GM12892 (cell line): ENCODE measurements at places on chromosomes 7 and 10.

GRCh38 chr7:25580141-25580540, 351.9 kb upstream of the NPVF start:
- no peak for DNase-seq

DNA sequence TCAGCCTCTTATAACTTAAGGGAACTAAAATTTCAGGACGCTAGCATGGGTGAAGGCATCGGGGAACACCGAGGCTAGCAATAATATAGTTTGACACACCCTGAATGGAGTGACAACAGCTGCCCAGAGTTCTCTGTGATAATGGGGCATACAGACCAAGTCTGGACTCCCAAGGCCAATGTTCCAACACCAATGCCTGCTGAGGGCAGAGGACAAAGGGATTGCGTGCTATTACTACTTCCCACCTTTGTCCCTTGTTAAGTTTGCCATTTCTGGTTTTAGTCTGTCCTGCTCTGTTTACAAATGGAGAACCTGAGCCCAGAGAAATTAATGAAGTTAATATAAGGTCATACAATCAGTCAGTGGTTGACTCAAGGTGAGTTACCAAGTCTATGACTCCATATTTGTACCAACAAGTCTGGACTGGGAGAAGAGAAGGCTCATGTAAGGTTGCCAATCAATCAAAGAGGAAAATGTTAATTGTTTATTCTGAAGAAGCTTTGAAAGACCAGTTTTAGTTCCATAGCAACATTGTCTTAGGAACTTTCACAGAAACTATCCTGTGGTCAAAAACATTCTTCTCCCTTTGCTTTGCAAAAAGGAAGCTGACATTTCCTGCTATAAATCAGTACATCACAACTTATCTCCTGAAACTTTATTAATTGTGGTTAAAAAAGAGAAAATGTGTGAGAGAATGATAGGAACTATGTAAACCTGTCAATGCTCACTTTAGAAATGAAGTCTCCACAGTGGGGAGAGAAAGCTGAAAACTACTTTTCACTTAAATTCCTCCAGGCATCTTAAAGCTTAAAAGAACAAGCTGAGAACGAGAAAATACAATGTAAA, 74.5 kb downstream of the CCDC6 start:
- DNase-seq, result no peak

DNA sequence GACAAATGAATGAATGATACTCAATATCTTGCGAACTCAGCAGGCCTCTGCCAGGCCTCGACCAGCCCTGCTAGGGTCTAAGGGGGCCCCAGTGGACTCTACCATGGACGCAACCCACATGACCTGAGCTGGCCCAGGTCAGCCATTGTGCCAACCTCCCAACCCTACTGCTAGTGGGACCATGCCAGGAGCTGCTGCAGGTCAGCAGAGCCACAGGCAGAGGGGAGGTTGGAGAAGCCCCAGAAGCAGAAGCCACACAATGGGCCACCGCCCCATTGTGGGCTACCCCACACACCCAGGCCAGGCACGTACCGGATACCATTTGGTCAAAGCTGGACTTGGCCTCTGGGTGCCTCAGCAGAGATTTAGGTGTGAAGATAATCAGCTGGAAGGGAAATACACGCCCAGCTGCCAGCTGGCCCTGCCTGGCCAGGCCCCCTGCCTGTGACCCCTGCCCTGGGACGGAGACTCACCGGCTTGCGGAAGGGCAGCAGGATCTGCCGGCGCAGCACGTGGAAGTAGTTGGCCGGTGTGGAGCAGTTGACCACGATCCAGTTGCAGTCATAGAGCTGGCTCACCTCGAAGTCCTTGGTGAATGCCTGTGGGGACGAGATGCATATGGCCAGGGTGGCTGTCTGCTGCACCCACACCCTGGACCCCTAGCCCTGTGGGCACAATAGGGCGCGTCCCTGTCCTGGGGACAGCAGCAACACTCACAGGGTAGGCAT, 24.5 kb downstream of the OGDHL start:
- peak; percentile 16 for DNase-seq

GRCh38 chr7:97015756-97016380, 8.8 kb downstream of the DLX5 start:
- no peak for DNase-seq

DNA sequence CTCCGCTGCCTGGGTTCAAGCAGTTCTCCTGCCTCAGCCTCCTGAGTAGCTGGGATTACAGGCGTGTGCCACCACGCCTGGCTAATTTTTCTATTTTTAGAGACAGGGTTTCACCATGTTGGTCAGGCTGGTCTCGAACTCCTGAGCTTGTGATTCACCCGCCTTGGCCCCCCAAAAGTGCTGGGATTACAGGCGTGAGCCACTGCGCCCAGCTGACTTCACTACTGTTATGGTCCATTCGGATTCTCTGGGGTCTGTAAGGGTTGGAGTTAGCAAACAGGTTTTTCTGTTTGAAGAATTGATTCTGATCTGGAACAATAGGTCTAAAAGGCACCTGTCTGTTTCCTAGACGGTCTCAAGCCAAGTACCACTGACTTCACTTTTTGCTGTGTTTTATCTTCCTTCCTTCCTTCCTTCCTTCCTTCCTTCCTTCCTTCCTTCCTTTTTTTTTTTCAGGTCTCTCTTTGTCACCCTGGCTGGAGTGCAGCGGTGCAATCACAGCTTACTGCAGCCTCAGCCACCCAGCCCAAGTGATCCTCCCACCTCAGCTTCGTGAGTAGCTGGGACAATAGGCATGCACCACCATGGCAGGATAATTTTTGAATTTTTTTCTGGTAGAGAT, 192.2 kb downstream of the CAMK1D start:
- no peak for DNase-seq

DNA sequence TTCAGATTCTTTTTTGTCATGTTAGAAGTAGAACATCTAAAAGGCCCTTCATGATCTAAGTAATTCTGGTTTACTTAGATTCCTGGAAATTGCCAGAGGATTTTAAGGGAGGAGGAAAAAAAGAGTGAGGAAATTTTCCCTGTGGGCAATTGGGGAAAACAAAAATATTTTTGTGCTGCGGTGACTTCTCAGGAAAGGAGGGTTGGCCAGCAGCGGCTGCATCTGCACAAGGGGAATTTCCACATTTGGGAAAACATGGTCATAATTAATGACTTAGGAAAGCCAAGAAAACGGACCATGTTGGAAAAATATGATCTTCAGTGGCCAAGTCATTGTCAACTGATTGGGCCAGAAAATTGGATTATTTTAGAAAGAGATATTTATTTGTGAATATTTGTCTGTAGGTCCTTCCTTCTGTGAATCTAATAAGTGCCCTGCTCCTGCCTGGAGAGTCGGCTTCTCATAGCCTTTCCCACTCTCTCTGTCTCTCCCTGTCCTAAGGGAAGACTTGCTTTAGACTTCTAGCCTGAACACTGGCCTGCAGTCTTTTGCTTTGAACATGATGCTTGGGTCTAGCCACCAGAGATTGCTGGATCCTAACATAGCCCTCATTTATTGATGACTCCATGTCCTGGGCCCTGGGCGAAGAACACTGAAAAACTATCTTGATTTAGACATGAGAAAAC, 124.2 kb upstream of the MKLN1 start:
- DNase-seq, result no peak

GRCh38 chr7:89798599-89798996, 355.7 kb upstream of the STEAP1 start:
- DNase-seq, result no peak

- DNase-seq, result no peak
Observed at GRCh38 chr7:22805227-22805626, 17.4 kb downstream of the TOMM7 start.

GRCh38 chr7:157905651-157906461, 569.1 kb downstream of the DNAJB6 start:
- no peak for DNase-seq

DNA sequence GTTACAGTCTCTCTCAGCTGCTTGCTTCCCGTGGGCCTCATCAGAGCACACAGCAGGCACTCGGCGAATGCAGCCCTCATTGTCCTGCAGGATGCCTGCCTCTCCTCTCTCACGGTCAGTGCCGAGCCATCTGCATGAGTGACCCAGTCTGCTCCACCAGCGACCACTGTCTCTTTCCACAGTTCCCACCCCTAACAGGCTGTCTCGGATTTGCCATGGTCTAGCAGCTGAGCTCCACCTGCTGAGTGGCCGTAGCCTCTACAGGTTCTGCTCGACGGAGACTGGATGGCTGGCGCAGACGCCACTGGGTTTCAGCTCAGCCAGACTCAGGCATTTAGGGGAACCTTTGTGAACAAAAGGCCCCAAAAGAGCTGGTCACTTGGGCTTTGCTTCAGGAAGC, 209.4 kb upstream of the FOXK1 start:
- no peak for DNase-seq

GRCh38 chr7:156543699-156544598, 96.6 kb upstream of the RNF32 start:
- DNase-seq, result no peak
